Activated T-helper 1 cell treated with Interleukin-2 at 50 U/mL for 16 hours (primary cell): ENCODE measurements at places on chromosomes 7 and 10.
A peak's percentile ranks its signal among the peaks of the same experiment; 100 is the strongest.

- no peak for DNase-seq
These were observed 5.6 kb upstream of the TBX20 start for GRCh38 chr7:35259523-35259908.

DNA sequence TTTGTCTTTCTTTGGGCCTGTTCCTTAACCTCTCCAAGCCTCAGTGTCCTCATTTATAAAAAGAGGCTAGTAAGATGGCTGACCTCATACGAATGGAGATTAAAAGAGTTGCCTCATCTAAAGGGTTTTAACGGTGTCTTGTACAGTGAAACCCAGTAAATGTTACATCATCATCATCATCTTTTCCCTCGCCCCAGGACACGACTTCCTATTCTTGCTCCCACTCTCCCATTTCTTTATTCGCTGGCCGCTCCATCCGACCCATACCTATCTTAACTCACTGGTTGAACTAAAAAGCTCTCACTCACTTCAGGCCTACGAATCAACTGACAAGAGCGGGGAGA lies 554 bp downstream of the FRA10AC1 start:
- no peak for DNase-seq

DNA sequence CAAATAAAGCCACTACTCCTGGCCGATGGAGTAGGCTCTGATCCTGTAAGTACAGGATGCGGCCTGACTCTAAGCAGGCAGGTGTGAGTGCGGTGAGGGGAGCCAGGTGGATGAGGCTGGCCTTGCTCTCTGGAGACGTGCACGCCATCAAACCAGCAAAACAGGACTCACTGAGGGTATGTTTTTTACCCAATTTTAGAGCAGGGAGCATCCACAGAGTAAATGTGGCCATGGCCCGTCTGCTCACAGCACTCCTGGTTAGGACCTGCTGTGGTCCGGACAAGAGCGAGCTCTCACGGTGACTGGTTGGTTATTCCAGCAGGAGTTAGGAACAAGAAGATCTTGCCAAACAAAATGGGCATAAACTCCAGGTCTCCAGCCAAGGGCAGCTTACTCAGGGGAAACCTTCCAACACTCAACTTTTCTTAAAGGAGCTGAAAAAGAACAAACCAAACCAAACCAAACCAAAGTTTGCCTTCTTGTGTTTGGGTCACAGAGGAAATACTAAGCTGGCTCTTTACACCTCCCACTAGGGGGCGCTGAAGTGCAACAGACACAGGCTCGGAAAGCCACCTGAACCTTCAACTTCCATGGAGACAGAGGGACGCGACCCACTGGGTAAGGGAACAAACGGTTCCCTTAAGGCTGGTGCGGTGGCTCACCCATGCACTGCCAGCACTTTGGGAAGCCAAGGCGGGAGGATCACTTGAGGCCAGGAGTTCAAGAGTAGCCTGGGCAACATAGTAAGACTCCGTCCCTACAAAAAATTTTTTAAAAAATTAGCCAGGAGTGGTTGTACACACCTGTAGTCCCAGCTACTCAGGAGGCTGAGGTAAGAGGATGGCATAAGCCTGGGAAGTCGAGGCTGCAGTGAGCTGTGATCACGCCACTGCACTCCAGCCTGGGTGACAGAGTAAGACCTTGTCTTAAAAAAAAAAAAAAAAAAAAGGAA lies 122.4 kb downstream of the CLEC2L start:
- peak; percentile 66 for DNase-seq

DNA sequence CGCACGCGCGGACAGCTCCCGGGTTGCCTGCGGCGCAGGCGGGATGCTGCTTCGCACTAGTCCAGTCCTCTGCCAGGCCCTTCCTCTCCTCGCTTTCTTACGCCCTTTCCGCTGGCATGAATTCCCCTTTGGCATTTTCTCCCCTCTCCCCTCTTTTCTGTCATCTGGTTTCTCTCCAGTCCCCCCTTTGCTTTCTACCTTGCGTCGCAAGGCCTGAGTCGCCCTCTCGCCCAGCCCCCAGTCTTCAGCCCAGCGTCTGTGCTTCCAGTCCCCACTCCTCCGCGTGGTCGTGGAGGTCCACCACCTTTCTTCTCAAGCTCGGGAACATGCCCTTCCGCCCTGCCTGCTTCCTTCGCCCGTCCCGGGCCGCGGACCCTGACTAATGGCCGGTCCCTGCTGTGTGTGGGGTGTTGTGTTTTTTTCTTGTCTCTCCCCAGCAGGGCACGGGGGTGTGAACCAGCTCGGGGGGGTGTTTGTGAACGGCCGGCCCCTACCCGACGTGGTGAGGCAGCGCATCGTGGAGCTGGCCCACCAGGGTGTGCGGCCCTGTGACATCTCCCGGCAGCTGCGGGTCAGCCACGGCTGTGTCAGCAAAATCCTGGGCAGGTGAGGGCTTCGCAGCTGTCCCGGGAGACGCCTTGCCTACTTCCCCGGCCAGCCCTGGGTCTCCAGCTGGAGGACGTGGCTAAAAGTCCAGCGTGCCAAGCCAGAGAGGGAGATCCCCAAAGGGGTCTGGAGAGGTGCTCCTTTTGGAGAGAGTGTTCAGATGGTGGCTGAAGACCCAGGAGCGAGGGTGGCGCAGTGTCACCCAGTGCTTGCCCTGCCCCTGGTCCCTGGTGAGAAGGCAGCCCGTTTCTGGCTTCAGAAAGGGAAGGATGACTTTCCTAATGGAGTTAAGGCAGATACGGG lies 4.2 kb downstream of the PAX2 start:
- DNase-seq, result no peak

DNA sequence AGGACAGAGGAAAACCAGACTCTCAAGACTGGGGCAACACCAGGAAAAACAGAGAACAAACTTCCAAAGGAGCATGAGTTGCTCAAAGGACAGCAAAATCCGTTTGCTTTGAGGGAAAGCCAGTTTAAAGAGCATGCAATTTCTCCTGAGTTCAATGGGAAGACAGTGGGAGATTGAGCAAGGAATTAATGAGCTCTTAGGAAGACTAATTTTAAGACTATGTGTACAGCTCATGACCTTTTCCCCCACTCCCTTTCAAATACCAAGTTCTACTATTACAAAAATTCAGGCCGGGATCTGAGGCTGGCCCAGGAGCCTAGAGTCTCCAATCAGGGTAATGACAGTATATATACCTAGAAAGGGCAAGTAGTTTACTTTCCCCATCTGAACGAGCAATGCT lies 79.2 kb downstream of the EPDR1 start:
- no peak for DNase-seq

GRCh38 chr7:106779877-106780276 lies 85.2 kb upstream of the PIK3CG start:
- no peak for DNase-seq

- no peak for DNase-seq
These were observed 443 bp downstream of the CRHR2 start for GRCh38 chr7:30681815-30682211.

GRCh38 chr7:39054731-39055130 lies 77.0 kb downstream of the POU6F2 start:
- no peak for DNase-seq

GRCh38 chr10:27611744-27612550 lies 107.8 kb downstream of the RAB18 start:
- no peak for DNase-seq

DNA sequence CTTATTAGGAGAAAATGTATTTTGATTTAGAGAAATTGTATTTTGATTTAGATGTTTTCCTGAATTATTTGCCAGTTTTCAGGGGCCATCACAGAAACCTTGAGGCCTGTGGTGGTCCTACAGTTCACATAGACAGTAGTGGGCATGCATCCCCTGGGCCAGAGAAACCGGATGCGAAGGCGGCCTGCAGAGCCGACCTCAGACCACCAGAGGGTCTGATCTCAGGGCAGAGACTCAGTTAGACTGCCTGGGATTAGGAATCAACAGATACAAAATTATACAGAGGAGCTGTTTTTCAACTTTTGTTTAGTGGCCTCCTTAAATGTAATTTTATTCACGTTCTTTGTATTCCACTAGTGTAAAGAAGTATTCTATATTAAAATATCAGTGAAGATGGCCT lies 158.4 kb downstream of the PAXIP1 start:
- DNase-seq, result no peak

- no peak for DNase-seq
These were observed 116.2 kb downstream of the AVL9 start for GRCh38 chr7:32611201-32612099.

DNA sequence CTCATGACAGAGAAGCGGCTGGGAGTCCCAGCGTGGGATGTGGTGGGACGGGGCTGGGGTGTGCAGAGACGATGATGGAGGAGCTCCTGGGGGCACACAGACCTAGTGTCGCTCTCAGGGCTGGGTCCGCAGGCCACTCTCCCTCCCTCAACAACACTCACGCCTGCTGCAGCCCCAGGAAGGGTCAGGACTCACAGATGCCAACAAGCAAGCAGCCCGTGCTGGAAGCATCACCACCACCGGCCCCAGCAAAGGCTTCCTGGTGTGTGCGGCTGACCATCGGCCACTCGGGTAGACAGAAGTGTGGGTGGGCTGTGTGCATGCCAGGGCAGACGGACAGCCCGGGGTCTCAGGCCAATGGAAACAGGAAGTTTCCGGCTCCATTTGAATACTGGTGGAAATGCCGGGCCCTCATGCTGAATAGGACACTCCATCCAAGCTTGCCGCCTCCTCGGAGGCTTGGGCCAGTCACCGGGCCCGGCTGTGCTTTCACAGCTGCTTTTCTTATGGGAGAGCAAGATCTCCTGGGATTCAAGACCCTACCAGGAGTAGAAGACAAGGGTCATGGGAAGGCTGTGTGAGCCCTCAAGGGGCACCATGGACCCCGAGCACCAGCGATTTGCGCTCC lies 178.1 kb downstream of the ELFN1 start:
- no peak for DNase-seq

DNA sequence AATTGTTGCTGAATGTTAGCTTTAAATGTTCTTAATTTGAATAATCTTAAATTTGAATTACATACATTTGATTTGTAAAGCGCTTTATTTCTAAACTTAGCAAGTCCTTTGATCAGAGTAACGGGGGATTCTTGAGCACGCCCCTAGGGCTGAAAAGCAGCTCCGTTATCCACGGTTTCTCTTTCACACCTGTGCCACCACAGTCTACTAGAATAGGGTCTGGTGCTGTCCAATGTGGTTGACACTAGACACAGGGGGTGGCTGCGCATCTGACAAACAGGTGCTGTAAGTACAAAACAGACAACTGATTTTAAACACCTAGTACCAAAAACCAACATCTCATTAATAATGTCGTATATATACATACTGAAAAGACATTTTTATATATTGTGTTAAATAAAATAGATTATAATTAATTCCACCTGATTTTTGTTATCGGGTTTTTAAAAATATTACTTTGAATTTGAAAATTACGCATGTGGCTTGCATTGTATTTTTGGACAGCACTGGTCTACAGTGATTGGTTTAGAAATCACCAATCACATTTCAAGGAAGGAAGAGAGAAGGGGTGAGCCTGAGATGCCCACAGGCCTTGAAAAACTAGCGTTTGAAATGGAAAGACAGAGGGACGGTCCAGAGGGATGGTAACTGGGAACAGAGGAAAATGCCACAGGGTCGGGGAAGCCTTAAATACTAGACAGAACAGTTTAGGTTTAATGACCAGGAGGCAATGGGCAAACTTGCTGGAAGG lies 7.3 kb downstream of the SEPHS1 start:
- DNase-seq, result no peak
